ENCODE measurements at places on chromosomes 1 and 21. TPM values are rescaled to one million over a fixed set of nuclear protein-coding genes. Genes with fewer than 3 reads are reported as not detected.

The FMO3 gene
- not detected for total RNA-seq

The KRTAP12-2 gene
- not detected for total RNA-seq

The INSRR gene
- not detected for total RNA-seq

The GUCA2A gene
- not detected for total RNA-seq

The SPRR2B gene
- total RNA-seq, result not detected

The REN gene
- not detected for total RNA-seq

The NEGR1 gene
- total RNA-seq, result 1.1 TPM

DNA sequence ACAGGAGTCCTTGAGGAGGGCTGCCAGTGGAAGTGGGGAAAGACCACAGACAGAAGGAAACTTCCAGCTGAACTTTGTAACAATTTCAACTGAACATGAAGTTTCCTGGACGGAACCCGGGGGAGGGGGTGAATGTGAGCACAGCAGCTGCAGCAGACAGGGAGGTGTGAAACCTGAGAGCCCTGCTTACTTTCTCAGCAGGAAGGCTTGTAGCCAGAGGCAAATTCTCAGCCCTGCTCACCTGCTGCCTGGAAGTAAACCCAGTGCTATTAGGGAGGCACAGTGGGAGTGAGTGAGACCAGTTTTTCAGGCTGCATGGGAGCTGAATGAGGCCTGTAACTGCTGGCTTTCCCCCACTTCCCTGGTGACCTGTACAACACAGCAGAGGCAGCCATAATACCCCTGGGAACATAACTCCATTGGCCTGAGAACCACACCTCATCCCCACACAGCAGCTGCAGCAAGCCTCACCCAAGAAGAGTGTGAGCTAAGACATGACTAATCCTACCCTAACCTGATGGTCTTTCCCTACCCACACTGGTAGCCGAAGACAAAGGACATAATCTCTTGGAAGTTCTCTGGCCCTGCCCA is 9.6 kb upstream of the SPRR2F start:
- no peak for DNase-seq

DNA sequence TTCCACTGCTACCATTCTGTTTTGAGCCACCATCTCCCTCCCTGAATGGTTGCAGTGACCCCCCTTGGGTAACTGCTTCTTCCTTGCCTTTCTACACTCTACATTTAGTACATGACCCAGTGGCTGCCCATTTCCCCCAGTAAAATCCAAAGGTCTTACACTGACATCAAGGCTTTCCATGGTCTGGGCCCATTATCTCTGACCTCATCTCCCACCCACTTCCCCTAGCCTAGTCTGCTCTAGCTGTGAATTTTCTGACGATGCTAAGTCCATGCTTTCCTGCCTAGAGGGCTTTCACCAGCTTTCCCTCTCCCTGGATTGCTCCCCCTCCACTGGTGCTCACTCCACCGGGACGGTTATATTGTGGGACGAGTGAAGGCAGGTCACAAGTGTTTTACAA is 219.2 kb downstream of the RYR2 start:
- no peak for DNase-seq

GRCh38 chr21:17789656-17790055 is 29.5 kb downstream of the C21orf91 start:
- no peak for DNase-seq

DNA sequence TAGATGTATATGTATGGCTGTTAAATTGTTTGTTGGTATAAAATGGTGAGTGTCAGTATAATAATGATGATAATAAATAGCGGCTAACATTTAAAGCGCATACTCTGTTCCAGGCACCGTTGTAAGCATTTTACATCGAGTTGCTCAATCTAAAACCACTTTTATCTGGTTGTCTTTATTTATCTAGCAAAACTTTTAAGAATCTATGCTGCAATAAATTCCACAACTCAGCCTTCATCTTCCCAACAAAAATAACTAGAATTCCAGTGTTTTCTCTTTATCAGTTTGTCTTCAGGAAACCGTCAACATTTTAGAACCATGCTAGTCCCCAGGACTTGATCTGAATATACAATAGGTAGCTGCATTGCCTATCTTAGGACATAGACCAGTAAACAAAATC is 19.3 kb upstream of the SLC16A1 start:
- DNase-seq, result no peak

DNA sequence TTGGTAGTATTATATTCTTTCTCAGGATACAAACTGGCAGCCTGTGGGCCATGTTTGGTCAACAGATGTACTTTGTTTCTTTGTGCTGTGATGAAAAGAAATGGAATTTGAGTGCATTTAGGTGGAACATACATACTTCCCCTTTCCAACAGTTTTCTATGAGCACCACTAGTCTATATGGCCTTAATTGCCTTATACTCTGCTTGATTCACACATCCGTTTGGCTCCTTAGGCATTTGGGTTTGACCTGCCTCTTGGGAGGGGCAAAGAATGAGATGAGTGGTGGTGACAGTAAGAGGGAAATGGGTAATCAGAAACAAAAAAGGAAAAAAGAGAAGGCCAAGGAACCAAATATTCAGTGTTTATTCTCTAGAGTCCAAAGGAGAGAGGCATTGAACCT is 17.0 kb downstream of the CFAP126 start:
- DNase-seq, result no peak
